ENCODE measurements at places on chromosomes 16 and 17. TPM values are rescaled to one million over a fixed set of nuclear protein-coding genes. Genes with fewer than 3 reads are reported as not detected.

The CA7 gene
- 3.4 TPM for total RNA-seq

The DNAAF8 gene
- total RNA-seq: 0.91 TPM

The LYRM9 gene
- 20.1 TPM for total RNA-seq

The GNAO1 gene
- not detected for total RNA-seq

- DNase-seq: peak; percentile 64
Measured at GRCh38 chr16:61831351-61831917, 204.8 kb downstream of the CDH8 start.

The DRG2 gene
- total RNA-seq: 67.2 TPM

The ZNF213 gene
- total RNA-seq: 5.0 TPM

The XAF1 gene
- 9.7 TPM for total RNA-seq

GRCh38 chr16:72199761-72200337, 27.9 kb upstream of the PMFBP1 start:
- DNase-seq: no peak

The SLC5A11 gene
- not detected for total RNA-seq

DNA sequence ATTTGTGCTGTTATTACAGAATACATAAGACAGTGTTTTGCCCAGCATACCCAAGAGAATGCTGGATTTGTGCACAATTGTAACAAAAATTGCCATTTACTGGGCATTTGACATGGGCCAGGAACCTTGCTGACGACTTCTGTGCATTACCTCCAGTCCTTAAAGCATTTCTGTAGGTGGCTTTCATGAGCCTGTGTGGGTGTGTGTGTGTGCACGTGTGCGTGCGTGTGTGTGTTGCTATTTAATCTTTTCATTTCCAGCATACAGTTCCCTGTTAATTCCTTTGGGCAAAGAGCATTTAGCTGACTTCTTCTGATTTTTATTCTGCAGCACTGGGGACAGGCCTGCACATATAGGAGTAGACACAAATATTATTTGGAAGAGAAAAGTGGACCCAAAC, 134.4 kb downstream of the CYLD start:
- DNase-seq: no peak

The TP53I13 gene
- 46.7 TPM for total RNA-seq
